Uterus (tissue), 4 donors: ENCODE measurements at places on chromosomes 7 and 10.

GRCh38 chr7:148286150-148286549 lies 304.4 kb upstream of the C7orf33 start:
- no peak for DNase-seq

DNA sequence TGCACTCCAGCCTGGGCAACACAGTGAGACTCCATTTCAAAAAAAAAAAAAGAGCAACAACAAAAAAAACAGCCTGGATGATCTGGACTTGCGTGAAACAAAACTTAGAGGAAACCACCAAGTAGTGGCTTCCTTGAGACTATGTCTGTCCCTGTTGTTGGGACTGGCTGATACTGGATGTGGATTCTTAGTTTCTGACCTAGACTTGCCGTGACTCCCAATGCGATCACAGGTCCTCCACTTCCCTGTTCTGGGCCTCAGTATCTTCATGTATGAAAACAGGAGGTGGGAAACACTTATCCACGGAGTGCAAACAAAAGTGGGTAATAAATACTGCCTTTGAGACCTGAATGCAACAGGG lies 125.7 kb downstream of the PRPF18 start:
- DNase-seq = no peak

DNA sequence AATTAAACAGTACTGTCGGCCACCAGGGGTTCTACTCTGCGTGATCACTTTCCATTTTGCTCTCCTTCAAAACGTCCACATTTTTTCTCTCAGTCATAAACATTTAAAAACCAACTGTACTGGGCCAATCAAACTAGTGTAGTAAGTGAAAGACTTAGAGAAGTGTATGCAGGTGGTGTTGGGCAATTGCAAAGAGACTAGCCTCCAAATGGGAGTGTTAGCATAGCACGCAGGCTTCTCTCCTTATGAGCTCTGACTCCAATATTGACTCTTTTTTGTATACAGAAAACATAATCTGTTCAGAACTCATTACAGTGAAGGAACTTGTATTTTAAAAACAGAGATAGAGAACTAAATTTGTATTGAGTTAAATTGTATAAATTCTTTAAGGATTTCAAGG lies 150.6 kb downstream of the SDK1 start:
- DNase-seq = no peak

- DNase-seq = no peak
Observed at GRCh38 chr7:130227883-130228575, 20.4 kb downstream of the SSMEM1 start.
